ENCODE measurements at places on chromosomes 3 and 15. TPM values are rescaled to one million over a fixed set of nuclear protein-coding genes. Genes with fewer than 3 reads are reported as not detected.

The NLGN1 gene
- 6.1 TPM for total RNA-seq

The WNT7A gene
- not detected for total RNA-seq

The DGKG gene
- 0.27 TPM for total RNA-seq

The MSL2 gene
- 27.3 TPM for total RNA-seq

The CACNA2D3 gene
- not detected for total RNA-seq

The GUCA1C gene
- total RNA-seq, result not detected

The THPO gene
- 0.49 TPM for total RNA-seq

The HHLA2 gene
- not detected for total RNA-seq

The CEP97 gene
- 21.4 TPM for total RNA-seq

The PRICKLE2 gene
- total RNA-seq, result 22.0 TPM

The UROC1 gene
- not detected for total RNA-seq

The TMEM207 gene
- total RNA-seq, result not detected

The KIF23 gene
- 48.6 TPM for total RNA-seq

The IL17RE gene
- total RNA-seq, result 1.5 TPM

The ZBTB20 gene
- total RNA-seq, result 35.7 TPM

The PBRM1 gene
- 115 TPM for total RNA-seq

The CSPG4 gene
- total RNA-seq, result 27.8 TPM

The SPSB4 gene
- not detected for total RNA-seq

The CNTN3 gene
- 0.74 TPM for total RNA-seq

The WDR72 gene
- total RNA-seq, result not detected

The NMNAT3 gene
- 1.8 TPM for total RNA-seq

The TNNC1 gene
- 2.0 TPM for total RNA-seq

The SLC9C1 gene
- total RNA-seq, result 0.33 TPM

The SERINC4 gene
- not detected for total RNA-seq

The EPHA3 gene
- total RNA-seq, result 0.98 TPM

The PP2D1 gene
- total RNA-seq, result not detected

The INKA1 gene
- total RNA-seq, result 4.4 TPM

The KBTBD13 gene
- total RNA-seq, result not detected

All from fibroblast of the aortic adventitia (primary cell).